Stimulated activated CD4-positive, alpha-beta T cell treated with anti-CD3 and anti-CD28 coated beads, Interleukin-4, amount 100 ng/mL, for 1 hour (primary cell): ENCODE measurements at places on chromosomes 16 and 17.
A peak's percentile ranks its signal among the peaks of the same experiment; 100 is the strongest.

GRCh38 chr16:53198933-53199332 lies 144.1 kb downstream of the CHD9 start:
- DNase-seq: no peak

- DNase-seq: no peak
Measured at GRCh38 chr17:47220531-47220999, 11.4 kb downstream of the MYL4 start.

DNA sequence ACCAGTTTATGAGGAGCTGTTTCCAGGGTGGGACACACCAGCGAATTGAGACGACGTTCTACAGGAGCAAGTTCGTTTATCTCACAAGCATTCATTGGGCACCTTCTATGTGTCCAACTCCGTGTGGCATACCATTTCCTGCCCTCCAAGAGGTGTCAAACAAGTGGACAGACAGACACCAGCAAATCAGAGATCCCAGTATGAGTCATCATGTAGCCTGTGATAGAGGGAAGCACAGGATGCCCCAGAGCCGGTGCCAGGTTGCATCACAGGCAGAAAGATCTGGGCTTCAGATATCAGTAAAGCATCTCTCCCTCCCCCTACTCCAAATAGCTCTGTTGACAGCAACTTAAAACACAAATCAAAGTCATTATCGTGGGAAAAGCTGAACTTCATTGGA lies 31.8 kb upstream of the MAF start:
- no peak for DNase-seq

DNA sequence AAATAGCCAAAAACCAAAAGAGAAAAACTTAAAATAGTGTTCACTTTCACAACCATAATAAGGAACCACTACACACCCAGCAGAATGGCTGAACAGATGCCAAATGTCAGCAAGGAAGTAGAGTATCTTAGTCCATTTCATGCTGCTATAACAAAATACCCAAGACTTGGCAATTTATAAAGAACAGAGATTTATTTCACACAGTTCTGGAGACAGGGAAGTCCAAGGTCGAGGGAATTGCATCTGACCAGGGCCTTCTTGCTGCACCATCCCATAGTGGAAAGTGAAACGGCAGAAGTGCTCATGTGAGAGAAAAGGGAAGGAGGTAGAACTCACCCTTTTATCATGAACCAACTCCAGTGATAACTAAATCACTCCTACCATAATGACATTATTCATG lies 33.8 kb upstream of the CCL22 start:
- no peak for DNase-seq

- no peak for DNase-seq
Measured at GRCh38 chr17:30952638-30953393, 18.0 kb upstream of the RNF135 start.

DNA sequence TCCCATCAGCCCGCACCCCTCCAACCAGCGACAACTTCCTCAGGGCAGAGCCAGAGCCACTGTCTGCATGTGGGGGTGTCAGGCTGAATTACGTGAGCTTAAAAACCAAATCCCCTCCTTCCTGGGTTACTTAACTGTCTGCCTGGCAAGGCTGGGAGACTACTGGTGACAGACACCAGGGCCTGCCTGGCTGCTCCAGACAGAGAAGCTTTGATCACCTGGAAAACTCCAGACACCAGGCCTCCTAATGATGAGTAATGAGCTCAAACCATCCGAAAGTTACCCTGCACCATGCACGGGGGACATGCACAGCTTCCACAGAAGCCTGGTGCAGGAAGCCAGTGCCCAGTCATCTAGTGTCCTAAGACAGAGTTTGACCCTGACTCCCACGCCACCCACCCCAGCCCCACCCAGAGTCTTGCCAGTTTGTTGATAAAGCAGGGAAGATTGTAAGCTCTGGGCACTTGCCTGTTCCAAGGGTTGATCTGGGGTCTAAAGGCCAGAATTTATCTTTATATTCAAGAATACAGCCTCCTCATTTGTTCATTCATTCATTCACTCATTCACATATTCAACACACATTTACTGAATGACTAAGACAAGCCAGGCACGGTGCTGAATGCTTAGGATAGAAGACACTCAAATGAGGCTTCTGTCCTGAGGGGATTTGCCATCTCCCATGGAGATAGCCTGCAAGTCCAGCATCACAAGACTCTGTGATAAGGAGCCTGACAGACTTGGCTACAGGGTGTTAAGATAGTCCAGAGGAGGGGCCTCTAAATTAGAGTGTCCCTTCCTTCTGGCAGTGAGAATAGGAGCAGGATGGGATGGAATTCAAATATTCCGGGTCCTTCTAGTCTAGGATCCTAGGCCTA lies 7.2 kb upstream of the CCDC182 start:
- no peak for DNase-seq

DNA sequence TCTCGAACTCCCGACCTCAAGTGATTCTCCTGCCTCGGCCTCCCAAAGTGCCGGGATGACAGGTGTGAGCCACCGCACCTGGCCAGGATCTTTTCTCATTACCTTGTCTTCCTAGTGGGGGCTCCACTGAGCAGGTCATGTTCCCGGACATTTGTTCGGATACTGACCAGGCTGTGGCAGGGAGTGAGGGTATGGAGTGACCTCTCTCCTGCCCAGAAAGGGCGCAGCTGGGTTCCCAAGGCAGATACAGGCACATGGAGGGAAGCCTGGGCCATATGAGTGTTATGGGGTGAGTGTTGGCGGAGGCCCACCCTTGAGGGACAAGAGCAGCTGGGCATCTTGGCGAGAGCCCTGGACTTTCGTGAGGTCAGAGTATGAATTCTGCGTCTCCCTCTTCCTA lies 5.5 kb downstream of the SERPINF1 start:
- DNase-seq: no peak

DNA sequence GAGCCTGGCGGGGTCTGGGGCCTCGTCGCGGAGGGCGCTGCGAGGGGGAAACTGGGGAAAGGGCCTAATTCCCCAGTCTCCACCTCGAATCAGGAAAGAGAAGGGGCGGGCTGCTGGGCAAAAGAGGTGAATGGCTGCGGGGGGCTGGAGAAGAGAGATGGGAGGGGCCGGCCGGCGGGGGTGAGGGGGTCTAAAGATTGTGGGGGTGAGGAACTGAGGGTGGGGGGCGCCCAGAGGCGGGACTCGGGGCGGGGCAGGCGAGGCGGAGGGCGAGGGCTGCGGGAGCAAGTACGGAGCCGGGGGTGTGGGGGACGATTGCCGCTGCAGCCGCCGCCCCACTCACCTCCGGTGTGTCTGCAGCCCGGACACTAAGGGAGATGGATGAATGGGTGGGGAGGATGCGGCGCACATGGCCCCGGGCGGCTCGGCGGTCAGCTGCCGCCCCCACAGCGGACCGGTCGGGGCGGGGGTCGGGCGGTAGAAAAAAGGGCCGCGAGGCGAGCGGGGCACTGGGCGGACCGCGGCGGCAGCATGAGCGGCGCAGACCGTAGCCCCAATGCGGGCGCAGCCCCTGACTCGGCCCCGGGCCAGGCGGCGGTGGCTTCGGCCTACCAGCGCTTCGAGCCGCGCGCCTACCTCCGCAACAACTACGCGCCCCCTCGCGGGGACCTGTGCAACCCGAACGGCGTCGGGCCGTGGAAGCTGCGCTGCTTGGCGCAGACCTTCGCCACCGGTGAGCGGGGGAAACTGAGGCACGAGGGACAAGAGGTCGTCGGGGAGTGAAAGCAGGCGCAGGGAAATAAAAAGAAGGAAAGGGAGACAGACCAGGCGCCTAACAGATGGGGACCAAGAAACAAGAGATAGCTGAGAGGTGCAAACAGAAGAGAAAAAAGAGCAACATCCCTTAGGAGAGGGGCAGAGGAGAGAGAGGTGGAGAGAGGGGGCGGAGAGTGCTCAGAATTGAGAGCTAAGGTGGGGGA lies at the start of gene PNMT:
Gene PNMT (plus strand): TSS at position 509 of the 980 bp plus-strand sequence. CDS start 23 bp downstream, at position 532.
- DNase-seq: peak; percentile 78

- no peak for DNase-seq
Measured at GRCh38 chr16:23114131-23114904, 34.9 kb downstream of the USP31 start.

GRCh38 chr17:72122010-72122764 lies 1.4 kb downstream of the SOX9 start:
- DNase-seq: no peak

DNA sequence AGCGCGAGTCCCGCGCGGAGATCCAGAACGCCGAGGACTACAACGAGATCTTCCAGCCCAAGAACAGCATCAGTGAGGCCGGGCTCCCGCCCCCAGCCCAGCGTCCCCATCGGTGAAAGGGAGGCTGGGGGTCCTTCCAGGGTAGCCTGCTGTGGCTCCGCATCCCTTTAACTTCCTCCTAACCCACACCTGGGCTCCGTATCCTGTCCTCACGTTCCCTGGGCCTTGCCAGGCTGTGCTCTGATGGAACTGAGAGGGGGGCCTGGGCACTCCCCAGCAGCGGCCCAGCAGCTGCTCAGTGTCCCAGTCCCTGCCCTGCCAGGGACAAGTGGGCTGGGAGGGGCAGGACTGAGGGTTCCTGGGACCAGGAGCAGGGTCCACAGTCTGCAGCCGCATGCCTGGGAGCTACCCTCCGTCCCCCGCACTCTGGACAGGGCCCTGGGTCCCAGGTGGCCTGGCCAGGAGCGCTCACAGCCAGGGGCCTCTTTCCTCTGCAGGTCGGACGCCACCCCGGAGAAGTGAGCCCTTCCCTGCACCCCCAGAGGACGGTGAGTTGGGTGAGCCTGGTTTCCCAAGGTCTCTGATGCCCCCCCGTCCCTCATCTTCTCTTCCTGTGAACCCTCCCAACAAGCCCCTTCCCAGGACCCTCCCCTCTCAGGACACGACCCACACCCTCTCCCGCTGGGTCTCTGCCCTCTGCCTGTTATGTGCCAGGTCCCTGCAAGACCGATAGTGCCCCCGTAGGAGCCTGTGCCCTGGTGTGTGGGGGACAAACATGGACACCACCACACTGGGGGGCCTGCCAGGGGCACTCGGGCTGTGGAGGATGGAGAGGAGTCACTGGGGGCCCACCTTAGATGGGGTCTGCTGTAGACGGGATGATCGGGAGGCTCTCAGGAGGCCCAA lies 18.1 kb downstream of the KATNB1 start:
- no peak for DNase-seq

DNA sequence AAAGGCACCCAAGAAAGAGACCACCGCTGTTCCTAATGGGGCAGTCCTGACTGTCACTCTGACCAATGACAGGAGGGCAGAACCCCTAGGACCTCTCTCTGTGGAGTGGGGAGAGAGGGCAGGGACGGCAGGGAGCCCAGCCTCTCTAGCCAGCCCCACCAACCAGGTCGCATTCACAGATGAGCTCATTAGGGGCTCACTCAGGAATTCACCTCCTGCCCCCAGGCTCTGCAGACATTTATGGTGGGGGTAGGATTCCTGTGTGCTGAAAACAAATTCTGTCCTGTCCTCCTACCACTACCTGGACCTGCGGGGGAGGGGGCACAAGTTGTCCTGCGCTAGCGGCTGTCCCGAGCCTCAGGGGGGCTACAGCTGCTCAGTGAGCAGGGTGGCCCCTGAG lies 27.7 kb upstream of the GPRC5C start:
- DNase-seq: no peak

DNA sequence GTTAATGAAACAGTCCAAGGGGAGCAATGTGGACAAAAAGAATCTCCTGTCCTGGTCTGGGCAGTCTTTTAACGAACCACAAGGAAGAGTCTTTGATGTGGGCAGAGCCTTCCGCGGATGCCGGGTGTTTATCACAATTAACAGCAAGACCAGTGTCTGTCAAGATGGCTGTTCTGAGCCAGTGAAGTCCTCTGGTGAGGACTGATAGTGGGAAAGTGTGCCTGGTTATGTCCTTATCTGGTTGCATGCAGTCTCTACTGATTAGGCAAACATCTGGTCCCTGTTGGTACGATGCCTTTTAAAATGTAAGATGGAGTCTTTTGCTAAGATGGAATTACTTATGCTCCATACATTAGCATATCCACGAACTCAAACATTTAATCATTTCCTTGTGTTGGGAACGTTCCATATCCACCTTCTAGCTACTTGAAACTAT lies 88.5 kb downstream of the ZNF18 start:
- no peak for DNase-seq

DNA sequence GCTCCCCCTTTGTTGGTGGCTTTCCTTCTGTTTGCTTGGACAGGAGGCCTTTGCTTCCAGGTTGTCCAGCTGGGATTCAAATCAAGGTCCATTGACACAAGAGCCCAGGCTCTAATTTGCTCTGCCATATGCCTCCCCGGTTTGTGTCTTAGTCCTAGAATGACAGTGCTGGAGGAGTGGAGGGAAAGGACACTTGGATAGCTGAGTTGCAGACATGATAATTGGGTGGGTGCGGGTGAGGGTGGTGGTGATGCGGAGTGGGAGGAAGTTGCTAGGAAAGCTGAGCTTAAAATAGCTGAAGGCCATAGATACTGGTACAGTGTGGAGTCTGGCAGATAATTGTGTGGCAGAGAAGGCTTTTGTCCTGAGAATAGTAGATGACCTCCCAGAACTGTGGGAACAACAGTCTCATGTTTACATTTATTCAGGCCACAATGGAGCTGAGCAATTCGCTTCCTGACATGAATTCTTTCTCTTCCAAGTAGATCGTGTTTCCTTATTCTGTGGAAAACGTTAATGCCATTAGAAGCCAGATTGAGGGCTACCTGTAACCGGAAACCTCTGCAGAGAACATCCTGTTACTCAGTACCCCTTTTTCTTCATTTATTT lies 23.8 kb downstream of the SEC14L1 start:
- DNase-seq: no peak

GRCh38 chr17:46943218-46943500 lies 20.2 kb downstream of the GOSR2 start:
- no peak for DNase-seq

DNA sequence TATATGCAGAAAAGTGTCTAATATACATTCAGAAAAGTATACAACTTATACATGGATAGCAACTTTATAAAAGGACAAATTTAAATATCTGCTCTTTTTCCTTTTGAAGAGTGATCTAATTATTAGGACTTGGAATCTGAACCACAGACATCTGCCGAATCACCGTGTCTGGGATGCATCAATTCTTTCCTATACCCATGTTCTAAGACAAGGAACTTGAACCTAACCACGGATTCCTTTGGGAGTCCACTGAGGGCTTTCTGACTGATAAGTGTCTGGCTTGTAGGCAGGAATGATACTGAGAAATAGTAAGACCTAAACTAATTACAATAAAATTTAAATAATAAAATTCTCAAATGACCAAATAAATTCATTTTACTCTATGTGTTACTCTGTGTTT lies 54.2 kb downstream of the NDEL1 start:
- DNase-seq: no peak
